ENCODE measurements at places on chromosomes 6 and 20.

DNA sequence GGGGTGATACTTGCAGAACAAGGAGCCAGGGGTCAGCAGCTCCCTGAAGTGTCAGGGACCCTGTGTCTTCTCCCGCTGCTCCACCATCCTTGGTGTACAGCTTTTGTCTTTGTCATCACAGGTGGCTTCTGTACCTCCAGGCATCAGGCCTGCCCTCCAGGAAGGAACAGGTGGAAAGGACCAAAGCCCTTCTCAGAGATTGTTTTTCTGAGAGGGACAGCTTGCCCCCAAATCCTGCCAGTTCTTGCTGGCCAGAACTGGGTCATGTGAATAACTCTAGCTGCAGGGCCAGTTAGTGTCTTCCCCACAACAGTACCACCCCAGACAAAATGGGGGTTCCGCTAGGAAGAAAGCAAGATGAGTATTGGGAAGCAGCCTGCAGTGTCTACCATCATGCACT lies 31.4 kb downstream of the SNPH start:
- DNase-seq = no peak

- no peak for DNase-seq
Measured at GRCh38 chr20:300345-300990, 3.1 kb downstream of the ZCCHC3 start.

GRCh38 chr6:160455081-160455480 lies 106.9 kb downstream of the SLC22A3 start:
- no peak for DNase-seq

- DNase-seq = no peak
Measured at GRCh38 chr20:50510706-50511542, 741 bp downstream of the PTPN1 start.

- no peak for DNase-seq
Measured at GRCh38 chr6:100184473-100184872, 190.4 kb upstream of the MCHR2 start.

DNA sequence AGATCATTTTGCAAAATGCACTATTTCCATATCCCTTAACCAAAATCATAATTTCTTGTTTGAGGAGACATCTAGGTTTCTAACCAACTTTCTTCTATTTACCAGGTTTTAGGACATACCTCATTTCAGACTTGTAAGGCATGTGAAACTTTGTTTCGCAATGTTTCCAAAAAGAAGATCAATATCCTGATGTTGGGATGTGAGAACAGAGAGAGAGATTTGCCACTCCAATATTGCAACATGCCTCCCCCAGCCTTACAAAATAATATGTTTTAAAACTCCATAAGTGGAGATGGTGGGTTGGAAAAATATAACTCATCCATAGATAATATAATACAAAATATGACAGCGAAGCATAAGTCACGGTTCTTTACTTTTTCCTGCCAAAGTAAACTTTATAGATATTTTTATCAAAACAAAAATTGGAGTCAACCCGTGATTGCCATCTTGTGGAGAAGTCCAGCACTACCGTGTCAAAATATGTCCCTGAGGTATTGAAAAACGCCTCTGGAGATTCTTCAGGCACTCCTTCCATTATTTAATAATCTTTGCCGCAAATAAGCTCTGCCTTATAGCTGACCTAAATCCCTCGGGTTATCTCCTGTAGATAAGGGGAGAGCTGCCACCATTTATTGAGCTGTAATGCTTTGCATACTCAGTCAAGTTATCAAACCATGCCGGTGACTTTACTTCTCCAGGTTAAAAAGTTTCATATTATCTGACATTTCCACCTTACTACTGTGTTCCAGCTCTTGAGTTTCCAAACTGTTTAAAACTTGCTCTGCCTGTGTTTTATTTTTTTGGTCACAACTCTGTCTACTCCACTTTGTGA lies 534.2 kb downstream of the HACE1 start:
- DNase-seq = peak; percentile 83

DNA sequence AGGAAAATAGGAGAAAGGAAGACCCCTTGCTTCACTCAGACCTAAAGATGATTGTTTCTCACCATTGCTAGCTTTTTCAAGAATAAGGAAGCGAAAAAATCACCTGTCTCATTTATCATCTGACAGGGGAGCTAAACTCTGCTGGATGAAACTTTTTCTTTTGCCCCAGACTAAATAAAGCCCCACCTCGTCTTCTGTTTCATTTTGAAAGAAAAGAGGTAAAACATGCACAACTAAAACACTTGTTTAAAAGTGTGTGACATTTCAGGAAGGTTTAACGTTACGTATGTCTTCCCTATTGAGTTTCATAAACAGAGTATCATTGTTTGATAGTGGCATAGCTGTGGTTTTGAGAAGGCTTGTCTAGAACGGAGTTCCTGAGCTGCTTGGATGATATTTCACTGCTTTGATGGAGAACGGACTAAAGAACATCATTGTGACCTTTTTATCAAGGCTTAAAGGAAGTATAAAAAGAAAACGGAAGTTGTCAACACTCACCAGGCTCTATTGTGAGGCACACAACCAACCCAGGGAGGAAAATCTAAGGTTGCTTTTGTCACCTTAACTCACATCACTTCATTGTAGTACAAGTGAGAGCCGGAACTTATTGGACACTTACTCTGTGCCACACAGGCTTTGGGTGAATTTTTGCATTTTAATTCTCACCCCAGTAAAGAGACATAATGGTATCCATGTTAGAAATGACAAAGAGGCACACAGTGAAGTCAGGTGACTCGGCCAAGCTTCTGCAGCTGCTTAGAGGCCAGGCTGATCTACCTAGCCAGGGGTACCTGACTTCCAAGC lies 29.5 kb downstream of the TSHZ2 start:
- no peak for DNase-seq

DNA sequence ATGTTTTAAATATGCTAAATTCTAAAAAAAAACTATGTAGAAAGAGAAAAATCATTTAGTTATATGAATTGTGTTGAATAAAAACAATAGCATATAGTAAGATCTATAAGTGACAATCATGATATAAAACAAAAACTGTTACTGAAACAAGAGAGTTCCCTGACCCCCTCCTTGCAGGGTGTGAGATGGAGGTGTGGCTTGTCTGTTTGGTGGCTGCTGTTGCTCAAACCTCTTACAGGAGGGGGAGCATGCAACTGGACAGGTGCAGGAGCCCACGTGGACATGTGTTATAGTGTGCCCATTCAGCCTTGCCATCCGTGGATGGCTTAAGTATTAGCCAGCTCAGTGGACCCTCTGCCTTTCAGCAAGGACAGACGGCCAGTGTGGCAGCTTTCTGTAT lies 206.7 kb downstream of the MOXD1 start:
- DNase-seq = no peak

DNA sequence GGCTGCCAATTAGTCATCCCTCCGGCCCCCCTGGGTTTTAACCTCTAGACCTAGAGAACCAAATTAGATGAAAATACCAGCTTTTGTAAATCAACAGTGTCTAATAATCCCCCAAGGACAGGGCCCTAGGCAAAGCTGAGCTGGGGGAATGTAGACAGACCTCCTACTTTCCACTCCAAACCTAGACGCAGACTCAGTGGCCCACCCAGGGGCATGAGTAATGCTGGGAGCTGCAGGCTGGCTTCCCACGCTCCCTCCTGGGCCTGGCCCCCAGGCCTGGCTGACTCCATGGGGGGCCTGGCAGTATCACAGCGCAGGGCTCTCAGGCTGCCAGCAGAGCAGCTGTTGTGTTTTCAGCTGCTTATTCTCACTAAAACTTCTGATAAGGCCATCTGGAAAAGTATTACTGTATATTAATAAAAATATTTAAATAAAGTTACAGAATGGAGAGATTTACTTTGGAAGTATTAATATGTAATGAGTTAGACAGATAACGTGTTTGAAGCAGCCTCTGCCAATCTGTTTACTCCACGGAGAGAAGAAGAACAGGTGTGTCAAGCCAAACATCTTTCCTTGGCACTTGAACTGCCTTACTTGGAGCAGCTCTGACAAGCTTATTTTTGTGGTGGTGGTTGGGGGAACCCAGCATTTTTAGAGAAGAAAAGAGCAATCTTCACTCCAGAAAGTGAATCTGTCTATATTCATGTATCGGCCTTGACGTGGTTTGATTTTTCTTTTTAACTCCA lies 144.0 kb upstream of the AGPAT4 start:
- peak; percentile 95 for DNase-seq

- DNase-seq = no peak
Measured at GRCh38 chr6:146267946-146268345, 239.1 kb downstream of the GRM1 start.

GRCh38 chr20:57514273-57514751 lies 10.6 kb downstream of the CTCFL start:
- peak; percentile 85 for DNase-seq

- DNase-seq = peak; percentile 38
Measured at GRCh38 chr6:129440691-129441090, 269.3 kb downstream of the ARHGAP18 start.

DNA sequence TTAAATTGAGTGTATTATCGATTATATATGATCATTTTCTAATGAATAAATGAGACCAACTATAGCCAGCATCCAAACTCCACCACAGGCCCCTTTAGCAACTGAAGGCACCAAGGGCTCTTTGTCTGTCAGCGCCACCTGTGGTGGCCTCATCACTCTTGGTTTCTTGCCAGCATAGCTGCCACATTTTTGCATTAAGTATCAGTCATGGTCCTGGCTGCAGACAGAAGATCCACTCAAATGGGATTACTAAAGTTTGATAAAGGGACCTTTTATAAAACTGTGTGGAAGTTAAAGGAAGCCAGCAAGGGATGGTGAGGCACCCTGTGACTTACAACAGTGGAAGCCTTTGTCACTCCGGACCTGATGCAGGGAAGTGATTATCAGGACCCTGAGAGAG lies 162.9 kb downstream of the C6orf118 start:
- DNase-seq = no peak

DNA sequence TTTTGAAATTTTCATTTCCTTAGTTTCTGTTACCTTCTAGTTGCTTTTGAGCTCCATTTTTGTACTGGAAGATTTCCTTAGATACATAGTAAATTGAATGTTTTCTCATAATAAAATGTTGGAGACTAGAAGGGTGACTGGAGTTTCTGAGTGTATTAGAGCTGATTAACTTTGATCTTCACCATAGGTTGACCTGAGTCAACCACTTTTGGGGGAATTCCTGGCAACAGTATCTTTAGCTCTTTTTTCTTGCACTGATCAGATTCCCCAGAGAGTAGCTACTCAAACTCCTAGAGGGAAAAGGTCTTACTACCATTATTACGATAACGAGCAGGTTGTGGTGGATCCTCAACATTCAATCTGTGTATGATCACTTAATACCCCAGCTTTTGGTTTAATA lies 72.7 kb downstream of the KHDC1L start:
- no peak for DNase-seq

- DNase-seq = peak; percentile 85
Measured at GRCh38 chr20:54197621-54198604, 10.0 kb upstream of the PFDN4 start.

DNA sequence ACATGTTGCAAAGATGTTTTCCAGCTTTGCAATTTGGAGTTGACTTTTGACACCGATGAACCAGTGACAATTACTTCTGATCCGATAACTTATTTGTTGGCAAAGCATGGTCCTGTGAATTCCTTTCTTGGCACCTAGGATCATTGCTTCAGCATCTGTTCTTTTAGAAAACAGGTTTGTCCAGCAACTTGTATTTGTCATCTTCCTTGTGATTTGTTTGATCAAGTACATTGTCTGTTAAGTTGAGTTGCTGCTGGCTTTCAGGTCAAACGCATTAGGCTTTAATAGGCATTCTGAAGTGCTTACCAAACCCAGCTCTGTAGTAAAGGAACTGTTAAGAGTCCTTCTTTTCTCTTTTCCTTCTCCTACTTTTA lies 192.4 kb upstream of the ZNF217 start:
- no peak for DNase-seq

GRCh38 chr20:54205450-54205849 lies 2.4 kb upstream of the PFDN4 start:
- DNase-seq = no peak

GRCh38 chr6:127967708-127968107 lies 66.8 kb upstream of the THEMIS start:
- DNase-seq = no peak

DNA sequence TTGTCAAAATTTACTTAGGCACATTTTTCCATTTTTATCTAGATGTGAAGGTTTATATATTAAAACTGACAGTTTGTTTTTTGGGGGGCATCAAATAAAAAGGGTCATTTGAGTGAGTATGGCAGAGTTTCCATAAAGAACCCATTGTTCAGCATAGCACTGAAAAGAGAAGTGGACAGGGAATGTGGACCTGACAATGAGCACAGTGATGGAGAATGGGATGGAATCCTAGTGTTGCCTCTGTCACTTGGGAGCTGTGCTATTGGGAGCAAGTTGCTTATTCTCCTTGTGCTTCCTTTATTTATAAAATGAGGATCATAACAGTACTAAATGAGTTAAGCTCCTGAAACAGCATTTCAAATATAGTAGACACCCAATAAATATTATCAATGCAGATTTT lies 130.7 kb upstream of the SIM1 start:
- no peak for DNase-seq

DNA sequence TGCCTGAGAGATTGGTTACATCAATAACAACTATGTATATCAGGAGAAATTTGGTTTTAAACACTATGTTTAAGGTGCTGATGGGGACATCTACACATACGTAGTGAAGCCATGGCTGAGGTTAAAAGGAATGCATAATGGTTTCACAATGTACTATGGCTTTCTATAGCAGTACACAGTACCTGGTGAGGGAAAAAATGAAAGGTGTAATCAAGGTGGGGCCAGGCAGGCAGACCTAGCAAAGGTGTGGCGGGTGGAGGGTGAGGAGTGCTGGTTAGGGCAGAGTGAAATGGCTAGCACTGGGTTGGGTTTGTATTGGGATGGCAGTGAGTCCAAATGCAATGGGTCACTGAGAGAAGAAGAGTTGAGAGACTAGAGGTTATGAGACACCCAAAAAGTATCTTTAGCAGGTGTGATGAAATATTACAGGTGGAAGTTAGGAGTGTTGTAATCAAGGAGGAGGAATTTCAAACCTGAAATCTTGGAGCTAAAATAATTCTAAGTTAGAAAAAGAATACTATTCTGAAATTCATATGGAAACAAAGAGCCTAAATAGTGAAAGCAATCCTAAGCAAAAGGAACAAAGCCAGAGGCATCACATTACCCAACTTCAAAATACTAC lies 22.3 kb downstream of the PAQR8 start:
- DNase-seq = no peak

Data from cardiac fibroblast (primary cell).